ENCODE measurements at places on chromosomes 5 and 9. TPM values are rescaled to one million over a fixed set of nuclear protein-coding genes. Genes with fewer than 3 reads are reported as not detected.

DNA sequence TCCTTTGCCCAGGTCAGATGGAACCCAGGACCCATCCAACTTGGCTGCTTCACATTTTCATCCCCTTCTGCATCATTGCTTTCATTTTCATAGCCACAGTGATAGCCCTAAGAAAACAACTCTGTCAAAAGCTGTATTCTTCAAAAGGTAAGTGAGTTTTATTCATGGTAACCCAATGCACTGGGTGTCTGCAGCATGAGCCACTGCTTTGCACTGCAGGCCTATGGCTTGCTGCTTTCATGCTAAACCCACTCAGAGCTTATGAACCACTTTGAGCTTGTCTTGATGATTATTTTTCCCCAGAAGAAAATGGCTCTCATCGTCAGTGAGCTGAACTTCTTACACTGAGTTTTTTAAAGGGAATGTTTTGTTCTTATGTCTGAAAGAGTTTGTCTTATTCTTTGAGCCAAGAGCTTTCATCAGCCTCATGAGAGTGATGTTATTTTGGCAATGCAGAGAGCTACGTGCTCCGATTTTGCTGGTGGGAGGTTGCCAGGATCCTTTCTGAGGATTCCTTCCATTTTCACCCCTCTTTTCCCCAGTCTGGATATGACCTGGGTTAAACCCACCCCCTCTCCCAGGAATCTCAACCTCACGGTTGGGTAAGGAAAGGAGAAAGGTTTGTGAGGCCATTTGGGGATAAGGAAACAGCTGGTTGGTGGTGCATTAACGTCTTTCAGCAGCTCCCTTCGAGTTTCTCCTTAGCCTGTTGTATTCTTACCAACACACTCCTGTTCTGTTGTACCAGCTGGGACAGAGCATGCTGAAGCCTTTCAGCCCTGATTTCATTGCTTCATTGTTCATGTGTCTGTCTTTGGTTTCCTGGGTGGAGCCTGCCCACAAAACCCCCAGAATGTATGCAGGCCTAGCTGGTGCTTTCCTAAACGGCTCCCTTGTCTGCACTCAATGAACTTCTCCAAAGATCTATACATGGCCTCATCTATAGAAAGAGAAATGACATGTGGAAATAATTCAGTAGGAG, 47.6 kb downstream of the PDCD1LG2 start:
- DNase-seq = no peak
- H3K4me1 ChIP-seq = no peaks in the 10 kb centered on the region
- no peaks in the 10 kb centered on the region for H3K27me3 ChIP-seq
- H3K36me3 ChIP-seq = no peaks in the 10 kb centered on the region
- no peak overlapping the region for H3K4me3 ChIP-seq

GRCh38 chr9:21611891-21612290, 129.8 kb upstream of the IFNE start:
- no peaks in the 10 kb centered on the region for H3K4me1 ChIP-seq
- H3K36me3 ChIP-seq = no peaks in the 10 kb centered on the region
- no peak overlapping the region for H3K4me3 ChIP-seq

DNA sequence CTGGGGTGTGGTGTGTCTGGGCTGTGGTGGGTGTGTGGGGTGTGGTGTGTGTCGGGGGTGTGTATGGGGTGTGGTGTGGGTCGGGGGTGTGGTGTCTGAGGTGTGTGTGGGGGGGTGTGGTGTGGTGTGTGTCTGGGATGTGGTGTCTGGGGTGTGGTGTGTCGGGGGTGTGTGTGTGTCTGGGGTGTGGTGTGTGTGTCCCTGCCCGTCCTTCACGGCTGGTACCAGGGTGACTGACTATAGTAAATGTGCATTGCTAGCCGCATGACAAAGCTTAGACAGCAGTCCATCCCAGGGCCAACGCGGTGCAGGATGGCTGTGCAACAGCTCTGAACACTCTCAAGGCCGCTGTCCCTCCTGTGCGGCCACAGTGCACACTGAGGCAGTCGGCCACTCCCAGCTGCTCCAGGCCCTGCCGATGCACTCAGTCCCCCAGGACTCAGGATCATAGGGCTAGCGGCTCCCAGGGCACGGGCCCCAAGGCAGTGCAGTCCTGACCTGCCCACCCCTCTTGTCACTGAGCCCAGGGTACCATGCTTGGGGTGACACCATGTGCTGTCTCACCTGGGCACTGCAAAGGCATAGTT, 54.0 kb downstream of the SECISBP2 start:
- no peak overlapping the region for H3K4me3 ChIP-seq
- H3K27ac ChIP-seq = no peak overlapping the region
- H3K27me3 ChIP-seq = peaks cover 22% of the 10 kb centered on the region
- no peak for DNase-seq

The CDKN2B gene
- total RNA-seq = not detected

The DUSP1 gene
- 17.1 TPM for total RNA-seq

Measured in K562 (cell line).